ENCODE measurements at places on chromosomes 3 and 15.
A peak's percentile ranks its signal among the peaks of the same experiment; 100 is the strongest.

GRCh38 chr3:31858439-31858838 lies 122.6 kb downstream of the OSBPL10 start:
- no peak for DNase-seq

- peak; percentile 97 for DNase-seq
Measured at GRCh38 chr3:48685603-48686511, at the start of gene NCKIPSD. Gene NCKIPSD, minus strand, starts transcription at chr3:48685915. Its CDS starts 108 bp downstream, at chr3:48685807.

DNA sequence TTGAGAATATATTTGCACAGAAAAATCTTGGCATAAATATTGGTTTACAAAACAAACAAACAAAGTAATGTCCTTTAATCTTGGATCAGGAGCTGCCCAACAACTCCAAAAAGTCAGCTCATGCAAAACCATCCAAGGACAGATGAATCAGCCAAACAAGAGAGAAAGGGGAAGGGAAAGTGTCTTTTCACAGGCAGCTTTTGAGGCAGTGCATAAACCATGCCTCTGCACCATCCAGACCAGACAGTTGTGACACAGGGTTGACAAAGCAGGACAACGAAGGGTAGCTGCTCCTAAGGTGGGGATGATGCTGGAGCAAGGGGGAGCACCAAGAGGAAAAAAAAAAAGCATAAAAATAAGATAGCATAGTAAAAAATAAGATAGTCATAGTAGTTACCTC lies 8.7 kb downstream of the CD86 start:
- DNase-seq = no peak

DNA sequence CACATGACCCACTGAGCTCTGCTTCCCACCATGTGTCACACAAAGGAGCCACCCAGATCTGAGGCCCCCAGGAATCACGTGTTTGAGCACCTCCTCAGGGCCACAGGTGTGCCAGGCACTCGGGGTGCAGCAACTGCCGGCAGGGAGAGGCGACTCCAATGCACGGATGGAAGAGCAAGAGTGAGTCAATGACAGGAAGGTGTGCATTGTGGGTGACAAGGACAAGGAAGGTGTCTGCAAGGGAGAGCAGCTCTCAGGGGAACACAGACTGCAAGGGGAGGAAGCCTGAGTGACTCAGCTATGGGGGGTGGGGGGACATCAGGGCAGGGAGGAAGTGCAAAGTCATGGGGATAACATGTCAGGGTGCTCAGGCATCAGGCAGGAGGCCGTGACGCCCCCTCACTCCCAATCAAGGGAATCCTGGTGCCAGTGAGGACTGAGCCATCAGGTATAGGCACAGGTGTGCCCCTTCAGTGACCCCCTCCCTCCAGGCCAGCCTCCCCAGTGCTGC lies 67.4 kb downstream of the NUP210 start:
- no peak for DNase-seq

GRCh38 chr3:66450390-66451022 lies 50.3 kb downstream of the LRIG1 start:
- DNase-seq = no peak

GRCh38 chr3:151550642-151551041 lies 89.8 kb upstream of the IGSF10 start:
- DNase-seq = no peak

DNA sequence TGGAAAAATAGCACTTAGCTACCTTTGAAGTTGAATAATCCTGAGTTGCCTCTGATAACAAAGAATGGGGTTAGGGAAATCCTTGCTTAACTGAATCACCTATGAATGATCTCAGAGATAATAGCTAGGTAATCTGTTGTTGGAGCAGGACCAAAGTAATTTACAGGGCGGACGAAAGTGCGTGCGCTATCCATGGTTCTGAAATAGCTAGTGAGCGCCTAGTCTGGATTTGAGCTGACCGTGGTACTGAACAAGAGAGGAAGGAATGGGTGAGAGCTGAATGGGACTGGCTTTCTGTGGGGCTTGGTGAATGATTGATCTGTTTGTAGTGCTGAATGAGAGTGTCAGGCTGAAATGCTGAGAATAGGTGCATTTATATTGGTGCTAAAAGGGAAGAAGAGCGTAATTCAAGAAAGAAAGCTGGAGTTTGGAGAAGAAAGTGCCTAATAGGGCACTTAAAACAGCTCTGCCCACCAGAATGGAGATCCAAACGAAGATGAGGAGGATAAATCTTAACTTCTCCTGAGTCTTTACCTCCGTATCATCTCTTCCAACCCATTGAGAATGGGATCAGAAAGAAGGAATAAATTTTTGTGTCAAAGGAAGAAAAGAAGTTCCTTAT lies 10.1 kb downstream of the SCN10A start:
- no peak for DNase-seq

DNA sequence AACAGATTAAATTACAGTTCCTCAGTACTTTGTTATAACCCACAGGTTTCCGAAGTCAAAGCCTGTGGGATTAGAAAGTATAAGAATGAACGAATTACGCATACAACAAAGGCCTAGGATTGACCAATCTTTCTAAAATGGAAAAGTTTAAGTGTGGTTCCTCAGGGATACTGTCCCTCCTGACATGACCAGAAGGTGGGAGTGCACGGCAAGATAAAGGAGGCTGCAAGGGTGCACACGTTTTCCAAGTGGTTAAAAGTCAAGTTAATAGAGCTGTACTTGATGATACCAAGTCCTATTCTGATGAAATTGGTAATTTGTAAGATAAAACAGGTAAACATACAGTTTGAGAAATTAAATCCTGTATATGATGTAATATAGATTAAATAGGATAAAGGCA lies 96.2 kb downstream of the ALDH1A2 start:
- no peak for DNase-seq

DNA sequence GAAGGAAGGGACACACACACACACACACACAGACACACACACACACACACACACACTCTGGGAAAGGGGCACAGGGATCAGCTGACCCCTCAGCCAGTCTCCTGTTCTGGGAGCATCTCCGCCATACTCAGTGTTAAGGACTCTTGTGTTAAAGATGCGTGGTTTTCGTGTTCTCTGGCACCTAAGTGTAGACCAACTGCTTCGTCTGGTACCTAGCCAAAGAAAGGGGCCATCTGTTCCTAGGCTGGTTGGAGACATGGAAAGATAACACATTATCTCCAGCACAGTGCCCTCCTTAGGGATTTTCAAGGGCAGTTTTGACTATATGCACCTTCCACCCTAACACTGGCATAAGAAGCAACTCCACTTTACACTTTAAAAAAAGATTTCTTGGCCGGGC lies 65.1 kb downstream of the EPHB1 start:
- DNase-seq = no peak

DNA sequence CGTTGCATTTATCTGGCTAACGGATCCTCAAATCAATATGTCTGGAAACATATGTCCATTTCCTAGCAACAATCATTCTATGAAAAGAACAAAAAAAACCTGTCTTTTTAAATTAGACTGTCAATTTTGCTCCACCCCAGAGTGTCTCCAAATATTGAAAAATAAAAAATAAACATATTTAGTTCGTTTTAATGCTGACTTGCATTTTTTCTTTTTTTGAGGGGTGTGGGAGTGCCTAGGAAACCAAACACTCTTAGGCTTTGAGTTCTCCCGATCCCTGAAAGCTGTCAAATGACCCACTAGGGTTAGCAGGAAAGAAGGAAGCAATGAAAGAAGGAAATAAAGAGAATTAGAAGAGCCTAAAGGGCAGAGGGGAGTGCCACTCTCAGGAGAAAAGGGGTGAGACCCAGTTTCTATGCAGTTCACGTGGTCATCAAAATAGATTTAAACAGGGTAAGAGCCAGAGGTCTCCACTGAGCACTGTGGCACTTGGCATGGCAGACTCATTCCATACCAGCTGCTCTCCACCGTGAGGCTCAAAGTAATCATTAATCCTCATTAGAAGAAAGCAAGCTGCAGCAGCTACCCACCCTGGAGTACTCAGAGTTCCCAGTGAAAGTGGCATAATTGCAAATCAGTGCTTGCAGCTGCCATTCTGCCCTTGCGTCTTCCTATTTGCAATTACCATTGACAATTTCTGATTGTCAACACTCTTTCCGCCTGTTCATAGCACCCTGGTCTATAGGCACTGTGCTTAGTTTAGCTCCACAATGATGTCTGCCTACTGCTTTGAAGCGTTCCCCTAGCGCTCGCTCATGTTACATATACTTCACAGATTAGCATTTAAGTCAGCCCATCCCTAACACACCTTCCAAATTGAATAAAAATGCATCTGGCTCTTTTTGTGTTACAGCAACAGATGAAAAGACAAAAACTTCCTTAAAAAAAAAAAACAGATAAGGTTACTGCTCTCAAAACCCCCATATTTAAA lies 32.3 kb downstream of the PDZRN3 start:
- DNase-seq = no peak

DNA sequence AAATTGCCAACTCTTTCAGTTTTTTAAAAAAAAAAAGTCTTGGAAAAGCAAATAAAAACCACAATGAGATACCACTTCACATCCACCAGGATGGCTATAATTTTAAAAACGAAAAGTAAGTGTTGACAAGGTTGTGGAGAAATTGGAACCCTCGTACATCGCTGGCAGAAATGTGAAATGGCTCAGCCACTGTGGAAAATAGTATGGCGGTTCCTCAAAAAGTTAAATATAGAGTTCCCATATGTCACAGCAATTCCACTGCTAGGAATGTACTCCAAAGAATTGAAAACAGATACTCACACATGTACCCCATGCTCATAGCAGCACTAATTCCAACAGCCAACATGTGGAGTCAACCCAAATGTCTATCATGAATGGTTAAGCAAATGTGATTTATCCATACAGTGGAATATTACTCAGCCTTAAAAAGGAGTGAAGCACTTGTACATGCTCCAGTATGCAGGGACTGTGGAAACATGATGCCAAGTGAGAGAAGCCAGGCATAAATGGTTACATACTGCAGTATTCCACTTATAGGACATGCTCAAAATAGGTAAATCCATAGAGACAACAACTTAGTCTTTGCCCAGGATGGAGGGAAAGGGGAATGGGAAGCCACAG lies 73.8 kb upstream of the PCSK6 start:
- DNase-seq = no peak

DNA sequence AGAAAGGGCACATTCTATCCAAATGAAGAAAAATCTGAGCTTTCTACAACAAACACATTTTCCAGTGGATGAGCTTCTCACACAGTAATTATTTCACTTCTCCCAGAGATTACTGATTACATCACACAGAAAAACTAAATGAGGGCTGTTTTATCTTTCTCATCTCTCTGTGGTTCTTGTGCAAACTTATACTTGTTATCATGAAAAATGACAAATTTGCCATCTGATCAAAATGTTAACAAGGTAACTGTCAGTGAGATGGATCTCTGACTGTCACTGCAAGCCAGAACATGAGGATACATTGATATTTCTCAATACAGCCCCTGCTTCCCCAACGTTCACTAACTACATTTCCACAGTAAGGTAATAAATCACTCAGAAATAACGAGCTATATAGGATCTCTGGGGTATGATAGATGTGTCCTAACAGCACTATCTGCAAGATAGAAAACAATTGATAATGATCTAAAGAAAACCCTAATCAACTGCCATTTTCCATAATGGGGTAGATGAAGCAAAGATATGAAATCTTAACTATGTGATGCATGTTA lies 829.3 kb upstream of the CFAP20DC start:
- DNase-seq = no peak

DNA sequence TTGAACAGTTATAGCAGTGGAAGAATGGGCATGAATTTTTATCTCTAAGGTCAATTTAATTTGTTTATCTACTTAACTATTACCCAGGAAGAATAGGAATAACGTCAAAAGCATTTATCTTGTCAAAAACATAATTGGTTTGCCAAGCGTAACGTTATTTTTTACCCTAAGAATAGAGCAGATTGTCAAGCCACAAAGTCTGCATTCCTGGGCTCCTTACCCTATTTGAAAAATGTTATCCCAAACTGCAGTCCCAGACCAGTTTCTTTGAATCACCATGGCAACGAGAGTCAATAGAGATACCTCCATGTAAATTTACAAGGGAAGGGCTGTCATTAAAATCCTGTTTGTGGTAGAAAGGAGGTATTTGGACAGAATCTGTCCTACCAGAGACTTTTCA lies 61.1 kb downstream of the CPNE4 start:
- DNase-seq = no peak

GRCh38 chr3:141553055-141553454 lies 66.2 kb downstream of the RASA2 start:
- no peak for DNase-seq

DNA sequence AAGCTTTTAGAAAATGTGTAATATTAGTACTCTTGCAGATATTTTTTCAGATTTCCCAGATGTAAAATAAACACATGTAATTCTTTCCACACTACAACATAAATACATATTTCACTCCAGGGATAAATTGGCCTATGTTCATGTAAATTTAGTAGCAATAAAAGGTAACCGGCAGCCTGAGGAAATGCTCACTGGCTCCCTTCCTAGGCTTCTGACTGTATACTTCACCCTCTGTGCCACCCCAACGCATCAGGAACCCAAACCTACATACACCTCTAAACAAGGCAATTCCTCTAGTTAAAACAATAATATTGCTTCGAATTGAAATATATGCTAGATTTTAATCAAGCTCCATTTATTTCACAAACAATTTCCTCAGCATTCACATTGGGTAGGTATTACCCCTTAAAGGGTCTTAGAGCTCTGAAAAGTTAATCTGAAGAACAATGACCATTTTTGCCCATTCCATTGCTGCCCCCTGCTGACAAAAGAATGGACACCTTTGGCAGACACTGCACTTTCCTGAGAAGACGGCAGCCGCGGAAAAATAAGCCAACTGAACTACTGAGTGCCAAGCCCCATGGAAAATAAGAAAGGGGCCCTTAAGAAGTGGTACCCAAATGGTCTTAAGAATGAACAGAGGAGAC lies 212.5 kb downstream of the OSBPL10 start:
- DNase-seq = peak; percentile 29

DNA sequence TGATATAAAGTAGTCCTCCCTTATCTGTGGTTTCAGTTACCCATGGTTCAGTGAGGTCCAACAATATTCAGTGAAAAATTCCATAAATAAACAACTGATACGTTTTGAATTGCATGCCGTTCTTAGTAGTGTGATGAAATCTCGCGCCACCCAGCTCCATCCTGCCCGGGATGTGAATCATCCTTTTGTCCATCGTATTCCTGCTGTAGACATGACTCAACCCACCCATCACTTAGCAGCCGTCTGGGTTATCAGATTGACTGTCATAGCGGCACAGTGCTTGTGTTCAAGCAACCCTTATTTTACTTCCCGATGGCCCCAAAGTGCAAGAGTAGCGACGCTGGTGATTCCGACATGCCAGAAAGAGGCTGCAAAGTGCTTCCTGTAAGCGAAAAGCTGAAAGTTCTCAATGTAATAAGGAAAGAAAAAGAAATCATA lies 48.0 kb upstream of the MEX3B start:
- DNase-seq = no peak

DNA sequence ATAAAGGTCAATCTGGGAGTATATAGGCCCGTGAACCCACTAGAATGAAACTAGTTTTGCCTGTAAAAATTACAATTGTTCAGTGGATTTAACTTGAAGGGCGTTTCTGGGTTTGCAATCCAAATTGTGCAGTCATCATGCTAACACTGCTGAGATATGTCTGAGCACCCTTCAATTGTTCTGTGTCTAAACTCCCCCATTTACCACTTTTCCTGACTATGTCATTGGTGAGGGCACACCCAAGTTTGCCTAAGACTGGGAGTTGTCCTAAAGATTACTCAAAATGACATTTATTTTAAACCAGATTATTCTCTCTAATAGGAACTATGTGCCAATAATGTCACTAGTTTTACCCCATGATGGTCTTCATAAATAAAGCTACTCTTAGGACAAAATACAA lies 54.6 kb downstream of the EMC4 start:
- no peak for DNase-seq

Measured in activated T-cell treated with anti-CD3 and anti-CD28 coated beads, Interleukin-2, amount 50 U/mL, for 1 hour (primary cell).